C1 segment of cervical spinal cord (tissue), 14 donors: ENCODE measurements at places on chromosomes 2 and 18.

GRCh38 chr18:56390626-56391025 is 247.8 kb downstream of the TXNL1 start:
- DNase-seq: no peak

- no peak for DNase-seq
These were observed 11.5 kb upstream of the RTN4 start for GRCh38 chr2:55061523-55062344.

GRCh38 chr2:72917877-72918553 is 696 bp downstream of the EMX1 start:
- no peak for DNase-seq

- peak; percentile 66 for DNase-seq
These were observed 787 bp downstream of the SOCS6 start for GRCh38 chr18:70289351-70290312.

- no peak for DNase-seq
These were observed 147.2 kb upstream of the L3MBTL4 start for GRCh38 chr18:6561862-6562291.

DNA sequence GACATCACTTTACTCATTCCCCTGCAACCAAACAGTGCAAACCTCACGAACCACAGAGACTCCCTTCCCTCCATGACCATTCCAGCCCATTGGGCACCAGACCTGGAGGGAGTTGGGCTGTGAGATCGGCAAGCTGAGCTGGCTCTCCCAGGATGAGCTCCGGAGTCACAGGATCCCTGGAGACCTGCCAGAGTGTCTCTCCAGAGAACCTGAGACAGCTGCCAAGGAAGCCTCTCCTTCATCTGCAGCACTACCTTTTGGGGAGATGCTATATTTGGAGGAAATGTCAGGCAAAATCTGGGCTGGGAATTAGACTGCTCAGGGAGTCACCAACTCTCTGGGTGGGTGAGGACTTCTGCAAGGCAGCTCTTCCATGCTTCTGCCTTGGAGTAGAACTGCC is 417.4 kb downstream of the TNS1 start:
- DNase-seq: no peak

DNA sequence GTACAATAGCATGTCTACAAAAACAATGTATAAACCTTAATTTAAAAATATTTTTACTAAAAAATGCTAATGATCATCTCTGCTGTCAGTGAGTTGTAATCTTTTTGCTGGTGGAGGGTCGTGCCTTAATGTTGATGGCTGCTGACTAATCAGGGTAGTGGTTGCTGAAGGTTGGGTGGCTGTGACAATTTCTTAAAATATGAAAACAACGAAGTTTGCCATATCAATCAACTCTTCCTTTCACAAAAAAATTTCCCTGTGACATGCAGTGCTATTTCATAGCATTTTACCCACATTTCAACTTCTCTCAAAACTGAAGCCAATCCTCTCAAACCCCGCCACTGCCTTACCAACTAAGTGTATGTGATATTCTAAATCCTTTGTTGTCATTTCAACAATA is 112.4 kb downstream of the OLA1 start:
- no peak for DNase-seq

GRCh38 chr2:30678410-30679137 is 128.7 kb downstream of the CAPN13 start:
- no peak for DNase-seq

- DNase-seq: no peak
These were observed 384.0 kb upstream of the TMEFF2 start for GRCh38 chr2:192578780-192579179.

GRCh38 chr2:44981714-44982108 is 27.5 kb downstream of the SIX2 start:
- DNase-seq: peak; percentile 56

- no peak for DNase-seq
These were observed 157.9 kb downstream of the GULP1 start for GRCh38 chr2:188449561-188449960.
